ENCODE measurements at places on chromosomes 7 and 10. TPM values are rescaled to one million over a fixed set of nuclear protein-coding genes. Genes with fewer than 3 reads are reported as not detected.

METTL27 gene
- total RNA-seq: not detected

AKR1C8 gene
- total RNA-seq: not detected

NEUROG3 gene
- not detected for total RNA-seq

MKX gene
- total RNA-seq: 2.2 TPM

NAT16 gene
- total RNA-seq: not detected

SLC26A3 gene
- not detected for total RNA-seq

TUBAL3 gene
- total RNA-seq: not detected

GPNMB gene
- total RNA-seq: 113 TPM

TMEM236 gene
- not detected for total RNA-seq

MYL10 gene
- not detected for total RNA-seq

WNT16 gene
- 7.4 TPM for total RNA-seq

GRCh38 chr7:95394370-95394769, 1.8 kb downstream of the PON3 start:
- DNase-seq: no peak

- DNase-seq: no peak
These were observed 10.9 kb upstream of the RSU1 start for GRCh38 chr10:16828114-16828568.

GRCh38 chr7:46855851-46856250, 726.1 kb downstream of the TNS3 start:
- DNase-seq: no peak

- no peak for DNase-seq
These were observed 16.2 kb upstream of the SPOCK2 start for GRCh38 chr10:72104472-72105097.

- no peak for DNase-seq
These were observed 63.1 kb downstream of the IKZF1 start for GRCh38 chr7:50367570-50367969.

- no peak for DNase-seq
These were observed 66.9 kb downstream of the PTPRE start for GRCh38 chr10:127973791-127974311.

DNA sequence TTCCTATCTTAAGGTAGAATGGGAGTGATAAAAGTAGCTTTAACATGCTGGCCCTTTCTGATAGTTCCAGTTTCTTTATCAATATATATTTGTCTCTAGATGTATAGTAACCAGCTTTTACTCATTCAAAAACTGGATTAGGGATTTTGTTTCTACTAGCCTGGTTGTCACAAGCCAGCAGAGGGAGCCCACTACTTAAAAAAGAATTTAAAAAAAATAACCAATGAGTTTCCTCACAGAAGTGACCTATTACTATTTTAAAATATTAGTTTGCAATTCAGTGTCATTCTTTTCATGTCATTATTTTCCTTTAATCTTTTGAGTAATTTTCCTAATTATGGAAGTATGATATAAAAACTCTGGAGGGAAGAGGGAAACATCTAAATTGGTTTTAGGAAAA, 142.1 kb downstream of the PHTF2 start:
- no peak for DNase-seq

GRCh38 chr10:489330-489729, 200.1 kb downstream of the DIP2C start:
- DNase-seq: no peak

- DNase-seq: no peak
These were observed 43.2 kb downstream of the BTRC start for GRCh38 chr10:101397140-101397539.

GRCh38 chr7:1458683-1459511, at the start of gene MICALL2:
MICALL2 (minus strand) TSS chr7:1459470; CDS start chr7:1459326, 144 bp downstream.
- no peak for DNase-seq

DNA sequence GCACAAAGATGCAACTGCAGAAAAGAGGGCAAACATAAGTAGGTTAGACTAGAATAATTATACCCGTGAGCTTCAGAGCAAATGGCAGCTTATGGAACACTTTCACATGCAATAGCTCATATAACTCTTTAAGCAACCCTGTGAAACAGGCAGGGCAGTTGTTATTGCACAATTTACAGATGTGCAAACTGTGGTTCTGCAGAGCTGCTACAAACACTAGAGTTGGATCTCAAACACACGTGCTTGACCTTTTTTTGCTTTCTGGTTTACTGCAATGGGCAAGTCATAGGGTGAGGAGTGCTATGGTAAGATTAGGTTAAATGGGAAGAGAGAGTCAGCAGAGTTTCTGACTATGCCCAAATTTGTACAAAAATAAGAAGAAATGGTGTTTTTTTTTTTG, 610.8 kb downstream of the GATA3 start:
- DNase-seq: no peak

DNA sequence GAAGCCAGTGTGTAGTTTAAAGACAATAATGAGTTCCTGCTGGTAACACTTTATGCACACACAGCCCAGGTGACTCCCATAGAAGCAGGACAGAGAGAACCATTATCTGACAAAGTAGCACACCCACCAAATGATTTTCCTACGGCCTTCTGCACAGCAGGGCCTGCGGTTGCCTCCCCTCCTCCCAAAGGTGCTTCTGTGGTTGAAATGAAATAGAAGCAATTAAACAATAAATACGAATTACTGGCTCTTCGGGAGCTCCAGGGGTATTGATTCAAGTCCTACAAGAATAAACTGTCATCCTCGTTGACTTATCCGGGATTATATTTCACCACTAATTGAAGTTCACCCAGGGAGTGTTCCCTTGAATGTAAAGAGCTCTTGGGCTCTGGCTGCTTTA, 172.1 kb downstream of the ACTR3B start:
- no peak for DNase-seq

DNA sequence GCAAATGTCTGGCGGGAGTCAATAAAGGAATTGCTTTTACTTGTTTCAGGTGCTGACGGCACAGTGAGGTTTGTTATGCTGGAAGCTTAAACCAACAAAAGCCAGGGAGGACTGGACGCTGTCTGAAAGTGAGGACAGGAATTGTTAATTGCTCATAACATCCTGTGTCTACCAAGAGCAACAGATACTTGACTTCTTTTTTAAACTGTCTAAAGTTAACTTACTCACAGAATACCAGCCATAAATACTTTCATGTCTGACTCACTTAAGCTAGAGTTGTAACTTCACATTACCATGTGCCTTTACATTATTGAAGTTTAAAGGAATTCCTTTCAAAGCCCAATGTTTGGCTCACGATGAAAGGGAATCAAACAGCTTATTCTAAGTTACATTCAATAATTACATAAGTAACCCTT, 252.7 kb upstream of the SHH start:
- DNase-seq: no peak

GRCh38 chr10:113651021-113651420, 12.8 kb downstream of the NRAP start:
- DNase-seq: no peak

DNA sequence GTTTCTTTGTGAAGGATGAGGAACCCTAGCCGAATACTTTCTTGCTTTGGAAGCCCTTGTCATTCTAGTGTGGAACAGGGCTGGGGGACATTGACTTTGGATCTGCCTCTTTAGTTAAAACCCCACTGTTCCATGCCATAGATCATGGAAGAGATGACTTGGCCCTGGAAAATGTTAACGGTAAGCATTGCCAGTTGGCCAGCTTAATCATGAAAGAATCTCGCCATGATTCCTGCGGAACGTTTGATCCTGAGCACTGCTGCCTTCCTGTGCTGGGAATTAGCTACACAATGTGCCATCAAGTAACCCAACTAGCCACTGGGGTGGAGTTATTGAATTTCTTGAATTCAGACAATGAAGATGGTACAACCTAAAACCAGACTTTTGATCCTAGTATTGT, 177.6 kb upstream of the FZD8 start:
- no peak for DNase-seq

DNA sequence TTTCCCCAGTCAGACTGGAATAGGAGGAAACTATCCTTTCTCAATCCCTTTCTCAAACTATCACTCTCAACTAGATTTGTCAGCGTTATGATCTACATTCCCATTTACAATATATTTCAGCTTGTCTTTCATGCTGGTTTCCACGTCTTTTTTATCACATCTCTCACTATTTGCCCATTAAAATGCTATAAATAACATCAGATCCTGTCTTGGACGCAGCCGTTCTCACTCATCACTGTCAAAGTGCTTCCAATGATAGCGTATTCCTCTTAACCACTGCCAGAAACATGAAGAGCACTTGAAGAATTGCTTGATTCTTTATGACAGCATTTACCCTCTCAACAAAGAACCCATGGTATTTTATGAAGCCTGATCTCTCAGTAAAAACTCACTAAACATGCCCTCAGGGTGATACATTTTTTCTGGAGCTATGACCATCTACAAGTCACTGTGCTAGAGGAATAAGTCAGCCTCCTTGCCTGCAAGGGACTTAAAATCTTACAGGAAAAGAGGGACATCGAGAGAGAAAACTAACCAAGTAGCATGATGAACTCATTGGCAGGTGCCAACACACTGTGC, 205.6 kb upstream of the PFKP start:
- DNase-seq: no peak

DNA sequence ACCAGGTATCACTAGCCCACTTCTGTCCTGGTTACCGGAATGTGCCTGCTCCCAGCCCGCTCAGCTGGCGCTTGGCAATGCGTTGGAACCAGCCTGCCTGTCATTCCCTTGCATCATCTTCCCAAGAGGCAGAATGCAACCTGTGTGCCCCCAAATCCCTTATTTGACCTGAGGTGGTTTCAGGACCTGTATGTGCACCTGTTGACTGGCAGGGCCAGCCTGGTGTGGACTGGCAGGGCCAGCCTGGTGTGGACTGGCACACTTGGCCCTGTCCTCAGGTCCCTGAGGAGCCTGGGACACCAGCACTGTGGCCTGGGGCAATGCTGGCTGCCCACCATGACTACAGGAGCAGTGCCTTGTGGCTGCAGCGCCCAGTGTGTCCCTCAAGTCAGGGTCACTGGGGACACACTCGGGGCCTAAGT, 38.2 kb downstream of the ZNF467 start:
- no peak for DNase-seq

DNA sequence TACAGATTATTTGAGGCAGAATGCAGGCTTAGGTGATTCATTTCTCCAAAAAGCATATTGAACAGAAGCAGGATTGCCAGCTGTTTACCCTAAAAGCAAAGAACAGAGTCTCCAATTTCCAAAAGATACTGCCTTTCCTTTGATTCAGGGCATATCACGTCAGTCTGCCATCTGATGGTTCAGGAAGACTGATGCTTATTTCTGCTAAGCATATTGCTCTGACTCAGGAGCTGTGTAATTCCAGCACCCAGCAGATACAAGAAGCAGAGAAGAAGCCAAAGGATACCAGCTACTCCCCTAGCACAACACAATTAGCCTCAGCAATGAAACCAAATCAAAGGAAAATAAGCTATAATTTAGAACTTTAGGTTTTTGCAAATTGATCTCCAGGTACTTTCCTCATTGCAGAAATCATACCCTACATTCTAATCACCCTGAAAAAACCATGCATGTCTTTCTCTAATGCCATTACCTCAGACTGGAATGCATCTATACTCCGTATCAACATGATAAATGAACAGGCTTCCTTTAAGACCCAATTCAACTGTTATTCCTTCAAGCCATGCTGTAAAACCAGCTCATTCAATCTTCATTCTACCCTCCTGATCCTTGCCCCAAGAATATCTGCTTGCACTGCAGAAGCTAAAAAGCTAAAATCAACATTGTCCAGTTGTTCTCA, 55.1 kb downstream of the ABI1 start:
- no peak for DNase-seq

- no peak for DNase-seq
These were observed 117.0 kb upstream of the AMPH start for GRCh38 chr7:38748056-38748610.

- no peak for DNase-seq
These were observed 85.9 kb upstream of the KMT2C start for GRCh38 chr7:152521420-152522337.

Measured in vagina (tissue), 2 donors.